AML-193 (cell line): ENCODE measurements at places on chromosomes 5 and 9.
A peak's percentile ranks its signal among the peaks of the same experiment; 100 is the strongest.

- DNase-seq, result no peak
Observed at GRCh38 chr9:122071715-122072114, 21.4 kb downstream of the TTLL11 start.

- DNase-seq, result no peak
Observed at GRCh38 chr9:124493794-124494479, 13.3 kb downstream of the NR5A1 start.

DNA sequence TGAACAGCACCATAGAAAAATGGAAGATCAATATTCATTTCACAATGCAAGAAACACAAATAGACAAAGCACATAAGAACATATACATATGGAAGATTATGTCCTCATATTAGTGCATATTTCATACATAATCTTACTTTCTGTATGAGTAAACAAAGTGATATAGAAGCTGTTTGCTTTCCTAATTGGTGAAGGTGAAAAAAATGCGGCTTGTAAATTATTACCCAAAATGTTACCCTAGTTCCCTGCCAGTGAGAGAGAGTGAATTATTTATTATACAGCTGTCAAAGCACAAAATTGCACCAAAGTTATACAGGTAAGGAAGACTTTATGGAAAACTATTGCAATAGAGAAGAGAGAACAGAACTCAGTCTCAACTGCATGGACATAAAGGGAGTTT, 1485.0 kb upstream of the CDH9 start:
- DNase-seq, result no peak

GRCh38 chr5:152439791-152440190, 34.7 kb upstream of the NMUR2 start:
- no peak for DNase-seq

GRCh38 chr9:68755051-68755450, 50.0 kb downstream of the PIP5K1B start:
- DNase-seq, result no peak

GRCh38 chr9:18006591-18006990, 427.7 kb downstream of the SH3GL2 start:
- no peak for DNase-seq

DNA sequence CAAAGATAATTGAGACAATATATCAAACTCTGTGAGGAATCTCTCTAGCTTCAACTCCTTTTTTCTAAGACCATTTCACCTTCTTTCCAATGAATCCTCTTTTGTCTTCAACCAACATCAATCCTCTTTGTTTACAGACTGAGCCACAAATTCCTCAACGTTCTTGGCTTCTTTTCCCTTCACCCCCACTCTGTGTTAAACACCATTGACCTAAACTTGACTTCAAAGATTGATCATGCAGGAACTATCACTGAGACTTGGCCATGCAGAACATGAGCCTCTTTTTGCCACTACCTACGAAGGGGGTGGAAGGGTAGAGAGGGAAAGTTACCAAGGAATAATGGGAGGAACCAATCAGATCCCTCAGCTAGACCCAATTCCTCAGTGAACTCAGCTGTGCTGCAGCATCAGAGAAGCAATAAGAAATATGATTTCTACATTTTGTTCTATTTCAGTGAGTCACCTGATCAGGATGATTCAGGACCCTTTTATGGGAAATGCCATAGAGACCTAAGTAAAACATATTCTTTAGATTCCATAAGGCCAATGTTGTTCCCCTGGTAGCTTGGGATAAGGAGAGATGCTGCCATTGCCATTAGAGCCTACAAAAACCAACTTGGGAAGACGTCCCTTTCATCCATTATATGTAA, 187.7 kb upstream of the RGMB start:
- no peak for DNase-seq

DNA sequence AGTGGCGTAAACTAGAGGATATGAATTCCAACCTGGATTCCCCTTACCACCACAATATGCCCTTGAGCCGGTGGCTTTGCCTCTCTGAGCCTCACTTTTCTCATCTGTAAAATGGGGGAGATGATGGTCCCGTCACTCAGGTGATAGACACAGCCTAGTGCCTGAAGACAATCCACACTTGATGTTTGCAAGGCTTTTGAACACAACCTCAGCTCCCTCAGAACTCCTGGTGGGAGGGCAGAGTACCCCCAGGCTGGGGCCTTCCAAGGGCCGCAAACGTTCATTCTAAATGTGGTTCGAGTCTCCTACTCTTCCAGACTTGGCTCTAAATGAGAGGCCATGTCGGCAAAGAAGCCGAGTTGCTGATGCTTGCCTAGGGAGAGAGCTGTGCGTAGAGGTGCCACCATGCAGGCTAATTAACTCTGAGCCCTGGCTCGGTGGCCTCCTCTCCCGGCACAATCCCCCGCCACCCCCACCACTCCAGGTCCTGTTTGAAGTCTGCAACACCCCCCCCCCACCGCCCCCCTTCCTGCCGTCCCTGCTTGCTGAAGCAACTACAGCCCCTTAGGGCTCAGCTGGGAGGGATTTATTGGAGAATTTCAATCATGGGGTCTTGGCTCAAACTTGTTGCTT, 97.7 kb upstream of the LMX1B start:
- DNase-seq, result no peak

DNA sequence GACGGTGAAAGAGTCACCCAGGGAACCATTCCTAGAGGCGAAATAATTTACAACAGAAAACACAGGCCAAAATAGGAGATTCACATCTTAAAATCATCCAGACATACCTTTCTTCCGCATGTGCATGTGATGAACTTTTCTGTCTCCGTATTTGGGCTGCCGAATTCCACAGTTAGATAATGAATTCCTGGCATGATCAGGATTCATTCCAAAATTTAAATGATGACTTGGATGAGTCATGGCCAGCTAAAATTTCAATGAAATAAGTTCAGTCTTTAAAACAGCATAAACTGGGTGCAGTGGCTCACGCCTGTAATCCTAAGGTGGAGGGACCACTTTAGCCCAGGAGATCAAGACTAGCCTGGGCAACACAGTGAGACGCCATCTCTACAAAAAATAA, 82.7 kb downstream of the DROSHA start:
- DNase-seq, result no peak

DNA sequence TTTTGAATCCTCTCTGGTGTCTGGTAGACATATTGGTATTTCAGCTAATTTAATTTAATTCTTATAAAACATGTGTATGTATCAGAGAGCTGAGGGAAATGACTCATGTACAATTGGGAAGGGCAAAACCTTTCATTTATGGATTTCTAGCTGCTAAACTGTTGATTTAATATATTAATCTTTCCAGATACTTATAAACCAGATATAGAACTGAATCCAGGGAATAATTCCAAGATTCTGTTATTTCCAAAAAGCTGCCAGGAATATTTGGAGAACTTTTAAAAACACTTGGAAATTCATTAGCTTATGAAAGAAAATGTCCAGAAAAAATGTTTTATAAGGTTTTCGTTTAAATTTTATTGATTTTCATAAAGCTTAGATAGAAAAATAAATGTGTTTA, 295.5 kb downstream of the YTHDC2 start:
- no peak for DNase-seq

DNA sequence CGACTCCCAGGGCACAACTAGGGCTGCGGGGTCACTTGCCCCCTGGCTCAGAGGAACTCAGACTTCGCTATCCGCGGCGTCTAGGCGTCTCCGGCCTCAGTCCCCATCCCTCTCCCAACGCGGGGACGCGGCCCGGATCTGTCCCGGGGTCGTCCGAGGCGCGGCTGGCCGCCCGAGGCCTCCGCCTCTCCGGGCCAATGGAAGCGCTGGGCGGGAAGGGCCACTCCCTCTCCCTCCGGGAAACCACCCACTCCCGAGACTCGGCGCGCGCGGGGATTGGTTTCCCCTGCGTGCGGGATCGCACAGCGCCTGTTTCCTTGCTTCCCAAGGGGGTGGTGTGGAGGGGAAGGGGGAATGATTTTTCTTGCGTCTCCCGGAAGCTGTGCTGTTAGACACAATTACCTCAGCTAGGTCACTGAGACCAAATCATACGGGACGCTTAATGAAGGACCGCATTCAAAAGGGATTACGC, 38.3 kb downstream of the NR2F1 start:
- DNase-seq, result no peak

- no peak for DNase-seq
Observed at GRCh38 chr5:158235159-158235547, 376.2 kb upstream of the CLINT1 start.

- DNase-seq, result peak; percentile 89
Observed at GRCh38 chr9:126389992-126390391, 63.4 kb downstream of the MVB12B start.

GRCh38 chr5:74957906-74958305, 91.7 kb upstream of the FAM169A start:
- no peak for DNase-seq

DNA sequence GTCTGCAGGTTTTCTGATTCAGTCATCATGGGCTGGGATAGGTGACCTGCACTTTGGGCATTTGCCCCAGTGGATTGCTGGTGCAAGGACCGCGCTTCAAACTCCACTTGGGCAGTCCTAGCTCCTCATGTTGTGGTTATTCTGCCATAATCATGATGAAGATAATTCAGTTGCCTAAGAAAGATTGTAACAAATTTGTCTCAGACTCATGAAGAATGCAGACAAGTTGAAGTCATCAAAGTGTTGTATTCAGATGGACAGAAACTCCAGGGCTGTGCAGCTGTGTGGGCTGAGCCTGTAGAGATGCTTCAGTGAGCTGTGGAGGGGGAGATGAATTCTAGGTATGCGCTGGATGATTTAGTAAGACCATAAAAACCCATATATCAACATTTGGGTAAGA, 38.5 kb downstream of the TARS1 start:
- no peak for DNase-seq

DNA sequence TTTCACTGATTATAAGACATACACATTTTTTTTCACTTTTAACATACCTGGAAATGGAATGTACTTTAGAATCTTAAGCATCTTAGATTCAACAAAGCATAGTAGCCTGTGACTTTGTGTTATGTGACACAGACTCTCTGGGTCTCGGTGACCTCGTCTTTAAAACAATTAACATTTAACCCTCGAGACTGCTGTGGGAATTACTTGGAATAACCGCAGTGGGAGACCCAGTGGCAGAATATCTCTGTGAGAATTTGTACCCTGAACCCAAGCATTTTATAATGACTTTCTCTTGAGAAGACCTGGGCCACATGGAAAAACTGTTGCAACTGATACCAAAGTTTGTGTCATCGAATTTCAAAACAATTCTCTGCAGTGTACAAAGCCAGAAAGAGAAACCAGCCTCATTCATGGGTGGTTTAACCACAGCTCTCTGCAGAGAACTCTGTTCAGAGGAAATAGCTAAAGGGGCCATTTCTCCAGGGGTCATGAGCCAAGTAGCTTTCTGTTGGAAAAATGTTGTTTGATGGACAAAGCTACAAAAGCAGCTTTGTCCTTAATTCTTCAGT, 10.0 kb upstream of the RETREG1 start:
- no peak for DNase-seq

DNA sequence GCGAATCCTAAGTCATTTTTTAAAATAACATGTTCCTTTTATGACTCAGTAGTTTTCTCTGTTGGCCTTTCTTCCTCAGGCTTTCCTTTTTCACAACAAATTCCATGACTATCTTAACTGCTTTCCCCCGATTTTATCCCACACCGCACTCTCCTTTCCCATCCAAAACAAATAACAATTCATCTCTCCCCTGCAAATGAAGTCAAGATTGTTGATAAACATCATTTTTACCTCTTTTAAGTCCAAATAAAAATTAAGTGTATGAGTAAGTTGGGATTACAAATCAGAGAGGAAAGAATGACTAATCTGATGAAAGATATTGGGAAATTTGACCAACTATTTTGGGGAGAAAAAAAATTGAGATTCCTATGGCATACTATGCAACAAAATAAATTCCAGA, 47.3 kb downstream of the SEC61B start:
- DNase-seq, result no peak

GRCh38 chr5:115084246-115084793, 85.4 kb downstream of the TRIM36 start:
- DNase-seq, result no peak

GRCh38 chr5:168689260-168689659, 110.1 kb upstream of the PANK3 start:
- DNase-seq, result no peak

GRCh38 chr5:29758986-29759421, 1434.5 kb upstream of the CDH6 start:
- DNase-seq, result no peak

DNA sequence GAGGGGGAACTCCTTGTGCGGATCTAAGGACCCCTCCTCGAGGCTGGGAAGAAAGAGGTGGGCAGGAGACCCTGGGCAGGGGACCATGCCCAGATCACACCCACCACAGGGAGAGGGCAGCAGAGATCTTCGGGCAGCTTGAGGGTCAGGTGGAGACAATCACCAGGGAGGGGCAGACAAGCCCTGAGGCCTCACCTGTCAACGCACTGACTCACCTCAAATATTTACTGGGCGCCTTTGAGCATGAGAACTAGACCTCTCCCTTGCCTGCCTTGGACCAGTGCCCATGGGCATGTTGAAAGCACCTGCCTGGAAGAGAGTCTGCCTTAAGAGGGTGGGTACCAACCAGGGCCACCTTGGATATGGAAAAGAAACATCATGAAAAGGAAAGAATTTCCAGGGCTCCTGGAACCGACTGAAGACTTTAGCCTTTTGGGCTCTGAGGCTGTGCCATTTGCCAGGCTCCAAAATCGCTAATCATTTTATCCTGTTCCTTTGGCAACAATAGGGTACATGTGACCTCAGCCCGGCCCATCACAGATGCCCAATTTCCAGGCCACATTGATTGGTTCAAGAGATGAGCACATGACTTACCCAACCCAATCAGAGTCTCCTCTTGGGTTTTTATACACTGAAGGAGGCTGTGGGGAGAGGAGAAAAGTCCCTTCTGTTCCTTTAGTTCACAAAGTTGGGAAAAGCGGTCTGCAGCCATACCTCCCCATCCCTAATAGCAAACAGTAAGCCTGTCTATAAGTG, 10.4 kb upstream of the SPINK4 start:
- DNase-seq, result no peak

DNA sequence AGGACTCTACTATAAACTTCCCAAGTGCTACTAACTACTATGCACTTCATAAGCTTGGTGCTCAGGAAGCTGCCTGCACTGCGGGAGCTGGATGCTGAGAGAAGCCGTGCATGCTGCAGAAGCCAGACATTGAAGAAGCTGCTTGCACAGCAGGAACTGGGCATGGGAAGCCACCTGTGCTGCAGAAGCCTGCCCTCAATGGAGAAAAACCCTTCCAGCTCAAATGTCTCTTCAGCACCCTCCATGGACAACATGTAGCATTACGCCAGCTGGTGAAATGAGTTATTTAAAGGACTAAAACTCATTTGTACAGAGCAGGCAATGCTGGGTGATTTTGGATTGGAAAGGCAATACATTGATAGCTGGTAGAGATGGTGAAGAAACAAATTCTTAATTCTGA, 247.2 kb downstream of the KIF4B start:
- DNase-seq, result peak; percentile 44

- DNase-seq, result no peak
Observed at GRCh38 chr9:35598866-35599590, 6.0 kb upstream of the TESK1 start.

GRCh38 chr5:78647351-78647818, 1.2 kb downstream of the LHFPL2 start:
- DNase-seq, result no peak

DNA sequence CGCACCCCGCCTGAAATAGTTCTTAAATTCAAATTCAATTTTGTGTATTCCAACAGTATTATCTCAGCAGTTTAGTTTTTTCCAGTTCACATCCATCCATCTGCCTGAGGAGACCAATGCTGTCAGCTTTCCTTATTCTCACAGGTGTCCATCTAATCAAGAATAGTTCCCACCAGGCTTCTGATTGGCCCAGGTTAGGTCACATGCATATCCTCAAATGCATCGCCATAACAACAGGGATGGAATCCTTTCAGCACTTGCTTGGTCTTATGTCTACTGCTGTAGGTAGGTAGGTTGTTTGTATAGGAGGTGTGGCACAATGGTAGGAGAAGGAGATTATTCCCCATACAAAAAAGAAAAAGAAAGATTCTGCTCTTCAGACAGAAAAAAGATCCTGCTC, 91.2 kb downstream of the UBE2R2 start:
- no peak for DNase-seq
